ENCODE measurements at places on chromosomes 12 and 14.

DNA sequence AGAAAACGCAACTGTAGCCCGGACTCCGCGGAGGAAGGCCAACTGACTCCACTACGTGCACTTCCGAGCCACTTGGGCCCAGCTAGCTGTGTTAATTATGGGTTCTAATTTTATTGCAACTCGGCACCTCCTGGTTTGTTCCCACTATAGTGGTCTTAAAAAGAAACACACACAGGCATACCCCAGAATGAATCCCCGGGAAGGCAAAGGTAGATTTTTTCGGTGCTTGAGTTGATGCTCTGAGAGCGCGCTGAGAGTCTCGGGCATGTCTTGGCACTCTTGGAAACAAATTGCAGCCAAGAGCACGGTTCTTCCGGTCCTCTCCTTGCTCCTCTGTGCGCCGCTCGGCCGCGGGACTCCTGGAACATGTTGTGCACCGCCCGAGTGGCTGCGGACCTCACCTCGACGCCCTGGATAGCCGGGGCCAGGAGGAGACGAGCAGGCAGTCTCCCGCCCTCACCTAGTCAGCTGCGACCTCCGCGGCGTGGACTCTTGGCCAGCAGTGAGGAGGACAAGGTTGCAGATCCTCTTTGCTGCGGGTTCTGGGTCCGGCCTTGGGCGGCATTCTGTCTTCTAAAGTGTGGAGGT, 6.8 kb upstream of the PAX9 start:
- DNase-seq: no peak

DNA sequence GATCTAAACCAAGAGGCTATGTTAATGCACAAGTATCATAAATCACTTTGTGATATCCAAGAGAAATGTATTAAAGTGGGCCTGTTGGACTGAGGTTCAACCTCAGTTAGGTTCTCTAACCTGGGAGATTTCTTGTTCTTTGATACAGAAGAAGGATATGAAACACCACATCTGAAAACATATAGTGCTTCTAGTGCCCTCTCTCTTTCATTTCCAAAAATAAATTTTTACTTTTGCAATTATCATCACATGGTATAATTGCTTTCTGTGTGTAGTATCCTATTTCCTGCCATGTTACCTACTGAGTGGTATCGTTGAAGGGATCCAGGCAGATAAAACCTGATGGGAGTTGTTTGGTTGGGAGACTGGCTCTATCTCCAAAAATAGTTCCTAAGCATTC, 264.9 kb downstream of the CCER1 start:
- DNase-seq: no peak

DNA sequence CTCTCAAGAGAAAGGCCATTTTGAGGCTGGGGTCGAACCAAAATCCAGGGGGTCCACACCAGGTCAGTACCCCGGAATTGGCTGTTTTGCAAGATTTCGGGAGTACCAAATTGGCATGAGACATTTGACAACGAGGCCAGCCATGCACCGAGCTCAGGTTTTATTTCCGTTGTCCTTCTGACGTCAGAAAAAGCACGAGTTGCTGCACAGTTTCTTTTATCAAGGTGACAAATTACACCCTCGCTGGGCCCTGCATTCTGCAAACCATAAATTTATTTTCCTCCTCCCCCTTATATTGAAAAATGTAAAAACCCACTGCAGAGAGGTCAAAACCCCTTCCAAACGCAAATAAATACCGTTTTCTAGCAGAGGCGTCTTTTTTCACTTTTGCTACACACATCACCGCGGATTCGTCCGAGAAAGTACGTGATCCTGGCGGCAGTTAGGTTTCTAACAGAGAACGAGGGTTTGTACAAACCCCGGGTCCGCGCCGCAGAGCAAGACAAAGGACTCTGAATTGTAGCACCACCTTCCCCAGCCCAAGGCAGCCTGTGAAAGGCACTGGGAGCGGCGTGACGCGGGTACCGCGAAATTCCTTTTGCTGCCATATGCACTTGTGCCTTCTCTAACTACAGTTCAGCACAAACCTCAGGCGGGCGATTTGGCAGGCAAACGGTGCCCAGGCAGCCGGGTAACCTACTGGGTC, 1.8 kb downstream of the SLC38A1 start:
- peak; percentile 27 for DNase-seq

DNA sequence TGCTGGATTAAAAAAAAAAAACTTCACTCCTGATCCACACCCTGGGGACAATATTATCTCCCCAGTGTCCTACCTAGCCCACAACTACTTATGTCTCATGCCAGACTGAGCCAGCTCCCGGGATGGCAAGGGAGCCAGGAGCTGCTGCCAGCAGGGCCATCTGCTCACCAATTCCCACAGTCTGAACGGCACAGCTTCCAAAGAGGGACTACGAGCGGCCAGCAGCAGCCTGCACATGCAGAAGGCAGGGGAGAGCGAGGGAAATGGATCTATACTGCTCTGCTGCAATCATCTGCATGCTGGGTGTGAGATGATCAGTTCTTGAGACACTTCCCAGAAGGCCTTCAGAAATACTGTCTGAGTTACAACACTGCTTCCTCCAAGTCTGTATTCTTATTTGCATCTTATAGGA, 11.1 kb downstream of the SSH1 start:
- DNase-seq: no peak

DNA sequence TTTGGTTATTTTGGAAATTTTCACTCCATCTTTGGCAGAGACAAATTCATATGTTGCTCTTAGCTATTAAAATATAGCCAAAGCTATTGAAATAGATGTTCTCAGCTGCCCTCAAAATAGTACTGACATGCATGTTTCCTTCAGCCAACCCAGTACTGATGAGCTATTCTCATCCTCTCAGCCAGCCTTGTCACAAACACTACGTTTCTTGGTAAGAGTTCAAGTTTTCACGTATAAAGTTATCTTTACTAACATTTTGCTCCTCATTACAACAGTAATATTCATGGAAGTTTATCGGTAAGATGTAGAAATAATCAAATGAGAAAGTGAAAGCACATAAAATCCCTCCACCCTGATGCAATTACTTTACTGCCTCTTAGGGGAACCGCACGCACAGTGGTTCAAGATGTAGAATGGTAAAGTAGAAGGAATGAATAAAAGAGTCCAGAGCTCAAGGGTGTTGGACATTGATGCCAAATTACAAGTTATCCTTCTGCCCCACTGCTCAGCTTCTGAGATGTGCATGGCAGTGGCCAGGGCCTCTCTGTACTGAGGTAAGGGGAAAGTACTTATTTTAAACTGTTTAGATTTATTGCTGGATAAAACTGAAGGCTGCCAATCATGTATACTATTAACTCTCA, 20.7 kb downstream of the GCH1 start:
- DNase-seq: no peak

GRCh38 chr14:68666236-68666635, 126.6 kb downstream of the ZFP36L1 start:
- DNase-seq: no peak

GRCh38 chr12:101287357-101287756, 7.5 kb downstream of the UTP20 start:
- DNase-seq: no peak

- no peak for DNase-seq
These were observed 218.3 kb upstream of the PDZRN4 start for GRCh38 chr12:40969796-40970195.

GRCh38 chr12:4383304-4383865, 3.9 kb upstream of the FGF23 start:
- DNase-seq: no peak

DNA sequence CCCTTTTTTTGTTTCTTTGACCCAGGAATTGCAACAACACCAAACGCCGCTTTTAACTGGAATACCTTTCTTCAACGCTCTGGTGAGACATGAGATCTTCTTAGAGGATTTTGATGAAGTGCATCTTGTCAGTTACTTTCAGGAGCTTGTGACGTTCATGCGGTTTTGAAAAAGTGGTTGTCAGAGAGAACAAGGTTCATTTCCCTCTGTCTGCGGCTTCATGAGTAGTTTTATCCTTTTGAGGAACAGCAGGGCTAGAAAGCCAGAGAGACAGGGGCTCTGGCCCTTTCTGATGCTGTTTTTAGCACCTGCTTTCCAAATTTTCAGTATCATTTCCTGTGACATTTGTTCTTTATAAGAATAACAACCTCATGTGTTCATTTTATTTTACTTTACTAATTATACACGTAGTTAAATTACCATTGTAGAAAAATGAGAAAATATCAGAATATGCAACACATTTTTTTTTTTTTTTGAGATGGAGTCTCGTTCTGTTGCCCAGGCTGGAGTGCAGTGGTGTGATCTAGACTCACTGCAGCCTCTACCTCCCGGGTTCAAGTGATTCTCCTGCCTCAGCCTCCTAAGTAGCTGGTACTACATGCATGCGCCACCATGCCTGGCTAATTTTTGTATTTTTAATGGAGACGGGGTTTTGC, 61.8 kb downstream of the GLT1D1 start:
- DNase-seq: no peak

DNA sequence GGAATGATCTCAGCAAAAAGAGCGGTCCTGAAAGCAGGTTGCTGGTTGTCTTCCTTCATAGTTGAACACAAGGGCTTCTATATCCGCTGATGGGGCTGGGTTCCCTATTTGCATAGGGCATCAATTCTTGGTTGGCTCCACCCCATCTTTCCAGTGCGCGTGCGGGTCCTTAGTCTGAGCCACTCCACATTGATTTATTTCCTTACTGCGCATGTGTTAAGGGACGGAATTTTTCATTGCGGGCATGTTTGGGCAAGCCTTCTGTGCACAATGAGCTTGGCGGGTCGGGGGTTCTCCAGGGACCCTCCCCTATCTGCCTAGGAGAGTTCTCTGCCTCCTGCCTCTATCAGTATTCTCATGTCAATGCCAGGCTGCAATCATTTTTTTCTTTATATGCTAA, 21.2 kb upstream of the DLGAP5 start:
- DNase-seq: no peak

- DNase-seq: no peak
These were observed 160.8 kb downstream of the UNC79 start for GRCh38 chr14:93591506-93591905.

DNA sequence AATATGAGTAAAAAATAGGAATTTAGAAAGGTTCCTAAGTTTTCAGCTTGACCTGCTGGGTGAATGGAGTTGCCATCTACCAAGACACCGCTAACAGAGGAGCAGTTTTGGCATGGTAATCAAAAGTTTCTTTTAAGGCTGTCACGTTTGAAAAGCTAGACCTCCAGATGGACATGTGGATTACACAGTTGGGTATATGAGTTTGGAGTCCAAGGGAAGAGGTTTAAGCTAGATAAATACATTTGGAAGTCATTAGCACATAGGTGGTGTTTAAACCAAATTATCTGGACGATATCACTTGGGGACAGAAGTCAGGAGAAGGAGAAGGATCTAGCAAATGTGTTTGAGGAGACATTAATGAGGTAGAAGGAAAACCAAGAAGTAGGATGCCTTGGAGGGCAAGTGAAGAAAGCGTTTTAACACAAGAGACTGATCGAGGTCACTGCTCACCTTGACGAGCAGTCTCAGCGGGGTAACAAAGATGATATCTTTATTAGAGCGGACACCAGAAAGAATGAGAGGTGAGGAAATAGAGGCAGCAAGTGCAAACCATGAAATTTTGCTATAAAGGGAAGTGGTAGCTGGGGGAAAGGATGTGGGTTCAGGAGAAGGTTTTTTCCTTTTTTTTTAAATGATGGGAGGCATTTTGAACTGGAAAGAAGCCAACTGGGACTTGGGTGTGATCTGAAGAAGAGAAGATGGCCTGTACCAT, 17.6 kb downstream of the PNP start:
- DNase-seq: no peak

DNA sequence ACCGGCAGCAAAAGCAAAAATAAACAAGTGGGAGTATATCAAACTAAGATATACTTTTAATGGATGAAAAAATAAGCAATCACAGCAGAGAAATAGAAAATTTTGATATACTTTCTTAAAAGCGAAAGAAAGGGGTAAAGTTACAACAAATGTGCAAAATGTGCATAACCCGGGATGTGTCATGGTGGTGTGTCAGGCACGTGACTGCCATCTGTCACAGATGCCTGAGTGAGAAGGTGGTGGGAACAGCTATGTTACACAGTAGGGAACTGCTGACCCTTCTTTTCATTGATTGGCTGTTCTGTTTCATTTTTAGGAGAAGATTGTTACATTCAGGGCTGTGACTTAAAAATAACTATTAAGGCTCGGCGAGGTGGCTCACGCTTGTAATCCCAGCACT, 168.1 kb upstream of the PELI2 start:
- no peak for DNase-seq

- DNase-seq: no peak
These were observed 66.7 kb downstream of the NTN4 start for GRCh38 chr12:95723693-95724384.

- DNase-seq: no peak
These were observed 19.9 kb downstream of the CERS5 start for GRCh38 chr12:50147281-50147680.

DNA sequence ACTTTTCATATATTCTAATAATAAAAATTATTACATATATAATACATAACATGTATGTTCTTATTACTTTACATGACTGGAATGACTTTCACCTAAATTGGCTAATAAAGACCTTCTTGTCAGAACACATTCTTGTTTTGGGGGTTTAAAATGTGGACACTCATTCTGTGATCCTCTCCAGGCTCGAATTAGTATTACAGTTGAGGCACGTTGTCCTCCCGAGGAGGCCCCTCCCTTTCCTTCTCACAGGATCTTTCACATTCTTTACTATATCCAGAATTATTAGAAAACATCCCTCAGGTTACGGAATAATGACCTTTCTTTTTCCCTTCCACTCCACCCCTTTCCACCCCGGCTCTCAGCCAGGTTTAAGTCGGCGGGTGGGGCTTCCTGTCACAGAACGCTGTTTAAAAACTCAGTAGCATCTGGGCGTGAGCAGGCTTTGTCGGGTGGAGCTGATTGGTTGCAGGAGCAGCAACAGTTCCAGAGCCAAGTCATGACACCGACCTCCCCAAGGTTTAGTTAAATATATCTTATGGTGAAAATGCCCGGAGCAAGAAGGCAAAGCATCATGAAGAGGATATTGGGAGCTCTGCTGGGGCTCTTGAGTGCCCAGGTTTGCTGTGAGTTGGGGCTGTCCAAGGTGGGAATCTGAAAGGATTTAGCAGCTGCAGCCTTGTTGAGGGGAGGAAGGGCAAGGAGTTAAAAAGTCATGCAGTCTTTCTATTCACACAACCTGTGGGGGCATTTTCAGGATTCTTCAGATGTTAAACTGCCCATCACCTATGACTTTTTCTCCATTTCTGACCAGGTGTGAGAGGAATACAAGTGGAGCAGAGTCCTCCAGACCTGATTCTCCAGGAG, 396.7 kb upstream of the OR4E1 start:
- peak; percentile 10 for DNase-seq

- no peak for DNase-seq
These were observed 54.8 kb upstream of the FLRT2 start for GRCh38 chr14:85475113-85475512.

- DNase-seq: no peak
These were observed 98.4 kb upstream of the SLC38A2 start for GRCh38 chr12:46470975-46471374.

- no peak for DNase-seq
These were observed 81.4 kb downstream of the KIF26A start for GRCh38 chr14:104219731-104220214.

All from HEK293T (cell line).